ENCODE measurements at places on chromosomes 2 and 18. TPM values are rescaled to one million over a fixed set of nuclear protein-coding genes. Genes with fewer than 3 reads are reported as not detected.

DNA sequence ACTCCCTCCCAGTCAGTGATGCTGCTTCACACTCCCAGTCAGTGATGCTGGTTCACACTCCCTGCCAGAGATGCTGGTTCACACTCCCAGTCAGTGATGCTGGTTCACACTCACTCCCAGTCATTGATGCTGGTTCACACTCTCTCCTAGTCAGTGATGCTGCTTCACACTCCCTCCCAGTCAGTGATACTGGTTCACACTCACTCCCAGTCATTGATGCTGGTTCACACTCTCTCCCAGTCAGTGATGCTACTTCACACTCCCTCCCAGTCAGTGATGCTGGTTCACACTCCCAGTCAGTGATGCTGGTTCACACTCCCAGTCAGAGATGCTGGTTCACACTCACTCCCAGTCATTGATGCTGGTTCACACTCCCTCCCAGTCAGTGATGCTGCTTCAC is 34.3 kb upstream of the KCNG2 start:
- peaks cover 5% of the 10 kb centered on the region for H3K27me3 ChIP-seq
- no peak overlapping the region for H3K27ac ChIP-seq
- no peak for DNase-seq
- no peaks in the 10 kb centered on the region for H3K4me1 ChIP-seq
- no peak overlapping the region for H3K4me3 ChIP-seq
- no peaks in the 10 kb centered on the region for H3K36me3 ChIP-seq

Gene SLC11A1
- total RNA-seq = 2.2 TPM

GRCh38 chr2:9032121-9032520 is 28.6 kb upstream of the MBOAT2 start:
- no peak for DNase-seq
- no peaks in the 10 kb centered on the region for H3K4me1 ChIP-seq
- no peaks in the 10 kb centered on the region for H3K36me3 ChIP-seq
- H3K4me3 ChIP-seq = no peak overlapping the region
- no peak overlapping the region for H3K27ac ChIP-seq

Gene UBE2F
- 48.7 TPM for total RNA-seq

All from psoas muscle (tissue), 8 donors.